ENCODE measurements at places on chromosomes 6 and 20. TPM values are rescaled to one million over a fixed set of nuclear protein-coding genes. Genes with fewer than 3 reads are reported as not detected.

DNA sequence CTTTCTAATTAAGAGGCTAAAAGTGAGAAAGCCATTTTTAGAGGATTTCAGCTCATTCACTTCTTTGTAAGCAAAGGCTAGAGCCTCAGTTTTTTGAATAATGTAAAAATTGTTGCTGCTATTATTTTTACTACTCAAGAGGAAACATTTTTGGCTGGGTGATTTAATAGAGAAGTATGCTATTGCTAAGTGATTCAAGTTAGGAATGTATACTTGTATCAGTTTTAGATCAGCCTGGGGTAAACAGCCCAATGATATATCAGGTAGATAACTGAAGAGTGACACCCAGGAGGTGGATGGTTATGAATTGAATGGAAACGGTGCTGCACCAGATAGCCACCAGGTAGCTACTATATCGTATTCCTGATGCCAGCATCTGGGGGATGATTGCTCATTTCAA is 9.2 kb downstream of the QKI start:
- DNase-seq = no peak

GRCh38 chr6:33616113-33616512 is 5.0 kb upstream of the ITPR3 start:
- no peak for DNase-seq

DNA sequence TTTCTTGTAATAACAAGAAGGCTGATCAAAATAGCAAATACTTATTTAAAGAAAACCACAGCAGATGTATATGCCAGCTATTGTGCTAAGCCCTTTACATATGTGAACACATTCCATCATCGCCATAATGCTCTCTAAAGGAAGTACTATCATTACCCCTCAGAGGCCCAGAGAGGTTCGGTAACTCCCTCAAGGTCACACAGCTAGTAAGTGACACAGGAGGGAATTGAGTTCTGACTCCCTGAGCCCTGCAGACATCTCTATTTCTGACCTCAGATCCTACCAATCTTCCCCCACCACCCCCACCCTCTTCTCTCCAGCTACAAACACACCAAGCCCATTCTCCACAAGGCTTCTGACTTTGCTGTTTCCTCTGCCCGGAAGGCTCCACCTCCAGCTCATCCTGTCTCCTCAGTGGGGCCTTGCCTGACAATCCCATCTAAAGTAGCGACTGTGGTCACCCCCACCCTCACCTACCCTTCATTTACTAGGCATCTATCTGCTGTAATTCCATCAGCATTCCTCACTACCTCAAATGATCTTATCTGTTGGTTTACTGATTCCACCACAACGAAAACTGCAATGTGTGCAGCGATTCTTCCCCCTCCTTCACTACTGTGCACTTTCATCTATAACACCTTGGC is 234.5 kb downstream of the LRFN2 start:
- DNase-seq = no peak

ULBP2 gene
- 0.19 TPM for polyA plus RNA-seq

HSP90AB1 gene
- polyA plus RNA-seq = 145 TPM

EFCAB8 gene
- polyA plus RNA-seq = 0.14 TPM

GRCh38 chr6:29510746-29511300 is 23.1 kb upstream of the MAS1L start:
- no peak for DNase-seq

DNA sequence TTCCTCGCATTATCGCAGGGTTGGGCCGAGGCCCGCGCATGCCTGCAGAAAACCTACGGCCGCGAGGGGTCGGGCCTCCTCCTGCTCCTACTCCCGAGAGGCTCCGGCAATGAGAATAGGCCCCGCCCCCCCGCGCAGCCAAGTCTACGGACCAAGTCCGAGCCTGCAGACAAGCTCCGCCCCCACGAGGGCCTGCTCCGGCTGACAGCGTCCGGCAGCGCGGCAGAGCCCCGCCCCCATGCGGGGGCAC is 3.1 kb upstream of the GPSM3 start:
- DNase-seq = peak; percentile 100

GRCh38 chr6:126040826-126041225 is 54.5 kb downstream of the TRMT11 start:
- DNase-seq = no peak

ZBTB46 gene
- 3.6 TPM for polyA plus RNA-seq

SSR1 gene
- 11.5 TPM for polyA plus RNA-seq

- peak; percentile 58 for DNase-seq
Observed at GRCh38 chr20:32789896-32790750, 27.9 kb downstream of the DNMT3B start.

MYB gene
- 0.07 TPM for polyA plus RNA-seq

DNA sequence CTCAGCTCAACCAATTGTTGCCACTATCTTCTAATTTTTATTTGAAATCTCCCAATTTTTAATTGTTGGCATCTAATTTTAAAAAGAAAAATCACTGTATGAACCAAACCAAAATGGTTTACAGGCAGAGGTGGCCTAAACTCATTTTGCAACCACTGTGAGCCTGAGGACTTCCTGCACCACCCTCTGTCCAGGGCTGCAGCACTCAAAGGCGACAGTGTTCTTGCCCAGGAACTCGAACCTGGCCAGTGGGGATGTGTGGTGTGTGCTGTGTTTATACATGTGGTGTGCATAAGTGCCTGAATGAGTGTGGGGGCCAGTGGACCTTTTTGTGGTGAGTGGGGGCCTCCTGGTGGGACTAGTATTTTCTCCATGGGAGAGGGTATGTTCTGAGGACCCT is 24.4 kb upstream of the SLC22A7 start:
- DNase-seq = no peak

THEMIS gene
- 0.05 TPM for polyA plus RNA-seq

DNA sequence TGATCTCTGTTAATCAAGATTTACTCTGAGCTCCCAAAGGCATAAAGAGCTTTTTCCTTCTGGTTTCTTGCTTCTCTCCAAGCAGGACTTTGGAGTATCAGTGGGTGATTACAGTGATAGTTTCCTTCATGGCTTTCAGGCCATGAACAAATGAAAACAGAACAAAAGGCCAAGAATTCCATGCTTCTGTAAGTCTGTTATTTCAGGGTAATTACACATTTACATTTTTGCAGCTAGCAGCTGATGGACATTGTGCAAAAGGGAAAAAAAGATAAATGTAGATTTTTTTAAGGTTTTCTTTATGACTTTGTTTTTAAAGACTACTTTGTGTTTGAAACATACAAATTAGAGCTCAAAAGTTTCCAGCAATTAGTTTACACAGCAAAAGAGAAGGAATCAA is 441.6 kb downstream of the PLCB1 start:
- DNase-seq = no peak

- DNase-seq = no peak
Observed at GRCh38 chr20:41030531-41031242, 2.1 kb downstream of the TOP1 start.

GRCh38 chr6:116512734-116513133 is 1.3 kb downstream of the CALHM5 start:
- no peak for DNase-seq

FAM217A gene
- 1.2 TPM for polyA plus RNA-seq

GRCh38 chr20:62489186-62489931 is 13.6 kb upstream of the GATA5 start:
- DNase-seq = no peak

SLC26A8 gene
- polyA plus RNA-seq = 0.11 TPM

NKAPL gene
- 0.80 TPM for polyA plus RNA-seq

DNA sequence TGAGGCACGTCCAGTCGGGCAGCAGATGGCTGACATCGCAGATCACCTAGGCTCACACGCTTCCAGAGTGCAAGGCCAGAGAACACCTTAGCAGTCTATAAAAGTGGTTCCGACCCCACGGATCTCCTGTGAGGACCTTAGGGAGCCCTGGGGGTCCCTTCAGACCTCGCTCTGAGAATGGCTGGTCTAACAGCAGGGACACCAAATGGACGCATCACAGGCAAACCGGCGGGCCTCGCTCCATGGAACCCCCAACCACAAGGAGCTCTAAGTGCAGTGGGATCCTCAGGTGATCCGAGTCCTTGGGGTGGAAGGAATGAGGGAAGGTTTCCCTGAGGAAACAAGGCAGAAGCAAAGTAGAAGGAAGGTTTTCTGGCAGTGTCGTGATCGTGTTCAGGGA is 135.4 kb downstream of the SMOC2 start:
- DNase-seq = no peak

DNA sequence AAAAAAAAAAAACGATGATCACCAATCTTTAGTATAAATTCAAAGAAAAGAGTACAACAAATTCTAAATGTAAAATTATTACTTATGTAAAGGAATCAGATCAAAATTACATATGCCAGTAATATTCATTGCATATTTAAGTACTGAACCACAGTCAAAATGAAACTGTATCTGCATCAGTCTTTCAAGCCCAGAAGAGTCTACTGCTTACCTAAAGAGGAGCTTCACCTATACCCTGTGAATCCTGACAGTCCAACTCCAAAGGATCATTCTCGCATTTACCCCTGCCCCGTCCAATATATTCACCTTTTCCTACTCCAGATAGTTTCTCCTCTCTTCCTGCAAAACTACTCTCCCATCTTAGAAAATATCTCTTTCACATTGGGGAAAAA is 9.2 kb downstream of the ATG5 start:
- no peak for DNase-seq

SLC13A3 gene
- polyA plus RNA-seq = 0.68 TPM

DNA sequence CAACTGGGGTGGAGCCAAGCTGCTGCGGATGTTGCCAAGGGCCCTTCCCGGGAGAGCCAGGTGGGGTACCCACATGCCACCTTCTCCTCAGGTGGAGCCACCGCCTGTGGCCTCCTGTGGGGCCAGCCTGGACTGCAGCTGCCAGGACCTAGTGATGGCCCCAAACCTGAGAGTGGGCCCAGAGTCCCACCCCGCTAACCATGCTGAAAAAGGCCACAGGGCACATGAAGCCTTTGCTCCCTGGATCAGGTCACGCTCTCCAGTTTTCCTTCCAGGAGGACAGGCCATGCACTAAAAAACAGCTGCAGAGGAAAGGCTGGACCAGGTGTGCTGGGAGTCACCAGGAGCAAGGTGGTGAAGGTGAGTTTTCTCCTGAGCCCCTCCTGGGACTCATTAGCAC is 73.9 kb upstream of the SLC22A16 start:
- no peak for DNase-seq

DNA sequence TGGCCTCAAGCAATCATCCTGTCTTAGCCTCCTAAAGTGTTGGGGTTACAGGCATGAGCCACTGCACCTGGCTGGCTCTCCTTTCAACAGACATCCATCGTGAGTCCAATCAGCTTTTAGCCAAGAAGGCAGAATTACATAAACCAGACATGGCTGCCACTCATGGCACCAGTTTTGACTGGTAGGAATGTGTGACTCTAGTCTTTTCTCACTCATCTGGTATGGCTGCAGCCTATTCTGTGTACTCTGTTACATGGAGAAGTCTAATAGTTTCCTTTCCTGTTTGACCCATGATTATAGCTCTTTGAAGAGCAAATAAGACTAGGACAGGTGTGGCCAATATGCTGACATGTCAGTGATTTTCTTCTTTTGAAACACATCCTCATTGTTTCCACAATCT is 27.0 kb upstream of the RNF144B start:
- DNase-seq = no peak

WDR27 gene
- polyA plus RNA-seq = 43.1 TPM

PNLDC1 gene
- polyA plus RNA-seq = 1.4 TPM

BPIFA1 gene
- not detected for polyA plus RNA-seq

DNA sequence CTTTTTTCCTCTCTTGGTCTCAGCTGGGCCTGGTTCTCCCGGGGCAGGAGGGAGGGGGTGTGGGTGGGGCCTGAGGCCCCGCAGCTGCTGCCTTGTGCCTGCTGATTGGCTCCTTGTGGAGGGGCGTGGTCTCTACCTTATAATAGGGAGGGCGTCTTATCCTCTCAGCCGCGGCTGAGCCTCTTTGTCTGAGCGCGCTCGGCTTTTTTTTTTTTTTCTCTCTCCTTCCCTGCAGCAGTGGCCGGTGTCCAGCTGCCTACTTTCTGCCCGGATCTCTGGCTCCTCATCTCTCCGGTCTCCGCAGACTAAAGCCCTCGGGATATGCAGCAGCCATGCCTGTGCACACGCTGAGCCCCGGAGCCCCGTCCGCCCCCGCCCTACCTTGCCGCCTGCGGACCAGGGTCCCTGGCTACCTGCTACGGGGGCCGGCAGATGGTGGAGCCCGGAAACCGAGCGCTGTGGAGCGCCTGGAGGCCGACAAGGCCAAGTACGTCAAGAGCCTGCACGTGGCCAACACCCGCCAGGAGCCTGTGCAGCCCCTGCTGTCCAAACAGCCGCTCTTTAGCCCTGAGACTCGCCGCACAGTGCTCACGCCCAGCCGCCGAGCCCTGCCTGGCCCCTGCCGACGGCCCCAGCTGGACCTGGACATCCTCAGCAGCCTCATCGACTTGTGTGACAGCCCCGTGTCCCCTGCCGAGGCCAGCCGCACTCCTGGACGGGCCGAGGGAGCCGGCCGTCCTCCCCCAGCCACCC is 11.1 kb downstream of the FAM110A start:
- peak; percentile 92 for DNase-seq

DNA sequence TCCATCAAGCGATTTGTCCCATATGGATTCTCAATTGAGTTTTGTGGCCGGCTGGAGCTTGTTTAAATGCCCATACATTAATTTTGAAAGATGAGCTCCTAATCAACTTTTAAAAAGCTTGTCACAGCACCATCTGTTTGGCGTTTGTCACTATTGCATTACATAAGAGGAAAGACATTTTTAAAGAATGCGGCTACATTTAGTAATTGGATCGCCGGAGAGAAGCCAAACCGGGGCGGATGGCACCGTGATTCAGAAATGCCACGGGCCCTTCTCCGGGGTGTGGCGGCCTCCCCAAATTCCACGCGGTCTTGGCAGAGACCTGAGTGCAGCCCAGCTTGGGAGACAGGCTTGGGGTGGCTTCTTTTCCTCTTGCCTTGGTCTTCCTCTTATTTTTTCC is 67.7 kb upstream of the ZNFX1 start:
- no peak for DNase-seq

SEMG1 gene
- not detected for polyA plus RNA-seq

SDCBP2 gene
- polyA plus RNA-seq = 23.8 TPM

DNA sequence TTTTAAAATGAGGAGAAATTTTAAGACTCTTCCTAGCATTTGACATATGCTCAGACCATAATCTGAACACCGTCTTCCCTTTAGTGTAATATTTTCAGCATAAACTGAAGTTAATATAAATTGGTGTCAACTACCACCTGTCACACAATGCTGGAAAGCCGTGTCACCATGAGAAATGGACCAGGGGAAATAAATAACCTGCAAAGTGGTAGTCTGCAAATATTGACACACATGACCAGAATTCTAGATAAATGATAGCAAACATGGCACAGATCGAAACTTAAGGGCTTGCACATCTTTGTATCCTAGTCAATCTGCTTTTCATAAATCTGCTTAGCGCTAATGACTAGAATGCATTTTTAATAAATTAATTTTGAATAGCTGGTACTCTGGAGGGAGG is 191.9 kb downstream of the CD83 start:
- no peak for DNase-seq

SPEF1 gene
- polyA plus RNA-seq = 1.7 TPM

- DNase-seq = no peak
Observed at GRCh38 chr20:44601801-44602204, 19.4 kb downstream of the PKIG start.

DNA sequence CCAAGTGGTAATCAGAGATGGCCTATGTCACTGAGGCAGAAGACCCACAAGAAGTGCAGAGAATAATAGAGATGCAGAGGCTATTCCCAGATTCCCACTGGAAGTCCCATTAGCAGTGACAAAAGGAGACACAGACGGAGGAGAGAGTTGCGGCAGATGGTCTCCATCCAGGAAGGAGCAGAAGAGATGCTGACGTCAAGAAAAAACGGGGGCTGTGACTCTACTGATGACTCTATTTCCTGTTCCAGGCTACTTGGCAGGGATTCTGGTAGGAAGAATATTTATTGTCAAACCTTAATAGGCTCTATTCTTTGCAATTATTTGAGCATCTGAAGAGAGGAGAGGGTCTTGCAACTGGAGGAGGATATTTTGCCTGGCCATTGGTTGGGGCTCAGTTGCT is 246.0 kb upstream of the ECI2 start:
- DNase-seq = no peak

EFHC1 gene
- polyA plus RNA-seq = 27.8 TPM

- no peak for DNase-seq
Observed at GRCh38 chr6:8059129-8059528, 5.1 kb downstream of the BLOC1S5 start.

Data from pancreas (tissue), 10 donors.